Diencephalon (tissue), 1 donor: ENCODE measurements at places on chromosomes 6 and 20. TPM values are rescaled to one million over a fixed set of nuclear protein-coding genes. Genes with fewer than 3 reads are reported as not detected.

Gene CLPSL1
- total RNA-seq, result not detected

Gene COL12A1
- 8.3 TPM for total RNA-seq

Gene PLEKHG1
- total RNA-seq, result 13.8 TPM

Gene DNPH1
- 26.1 TPM for total RNA-seq

Gene ZC2HC1B
- total RNA-seq, result not detected

Gene GCM1
- not detected for total RNA-seq

Gene HSPA12B
- total RNA-seq, result 3.2 TPM

Gene ZNF184
- total RNA-seq, result 22.8 TPM

Gene MCHR2
- 1.6 TPM for total RNA-seq

Gene TCFL5
- 10.6 TPM for total RNA-seq

Gene IMPG1
- not detected for total RNA-seq

Gene C20orf202
- total RNA-seq, result 0.46 TPM

Gene CLDN20
- total RNA-seq, result not detected

Gene ZSCAN16
- total RNA-seq, result 8.8 TPM
